ENCODE measurements at places on chromosomes 1 and 21.

DNA sequence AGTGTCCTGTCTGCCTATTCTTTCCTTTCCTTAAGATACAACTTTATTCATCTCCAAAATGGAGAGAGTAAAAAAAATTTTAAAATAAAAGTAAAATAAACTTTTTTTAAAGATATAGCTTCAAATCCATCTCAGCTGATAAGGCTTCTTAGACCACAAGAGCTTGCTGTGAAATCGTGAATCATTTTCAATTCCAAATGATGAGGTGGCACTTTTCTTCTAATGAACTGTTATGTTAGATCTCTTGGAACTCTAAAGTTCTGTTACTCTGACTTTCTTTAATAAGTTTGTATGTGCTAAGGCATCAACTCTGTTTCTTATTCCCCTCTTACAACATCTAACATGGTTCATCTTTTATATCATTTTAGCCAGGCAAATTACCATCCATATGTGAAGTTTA, 4.5 kb downstream of the SH3GLB1 start:
- no peak for DNase-seq

GRCh38 chr1:7040969-7041695, 255.9 kb downstream of the CAMTA1 start:
- no peak for DNase-seq

DNA sequence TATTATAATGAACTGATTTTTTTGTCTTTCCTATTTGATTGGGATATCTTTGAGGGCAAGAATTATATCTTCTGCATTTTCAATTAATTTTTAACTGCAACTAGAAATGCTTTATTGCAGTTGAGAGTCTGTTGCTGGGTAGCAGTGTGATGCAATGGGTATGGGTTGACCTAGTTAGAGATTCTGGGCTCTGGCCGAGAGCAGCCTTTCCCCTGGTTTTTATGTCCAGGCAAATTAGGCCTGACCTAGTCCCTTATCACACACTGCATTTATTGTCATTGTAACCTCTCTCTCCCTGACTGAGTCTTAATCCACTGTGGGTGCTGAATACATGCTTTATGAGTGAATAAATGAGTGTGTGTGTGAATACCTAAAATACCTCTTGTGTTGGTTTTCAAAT, 206.4 kb upstream of the PTGFR start:
- DNase-seq, result peak; percentile 20

DNA sequence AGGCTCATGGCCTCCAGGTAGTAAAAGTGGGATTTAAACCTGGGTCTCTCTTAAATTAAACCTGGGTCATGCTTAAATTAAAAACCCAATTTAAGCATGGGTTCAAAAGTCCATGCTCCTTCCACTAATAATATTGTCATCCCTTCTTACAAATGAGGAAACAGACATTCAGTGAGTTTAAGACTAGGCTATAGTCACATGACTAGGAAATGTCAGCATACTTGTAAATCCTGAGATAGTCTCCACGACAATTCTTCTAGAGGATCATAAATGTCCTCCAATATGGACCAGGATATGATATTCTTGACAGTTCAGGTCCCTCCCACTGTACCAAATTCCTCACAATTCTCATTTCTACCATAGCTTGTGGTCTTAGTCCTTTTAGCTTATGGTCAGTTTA, 10.5 kb upstream of the IGFN1 start:
- DNase-seq, result no peak

- DNase-seq, result no peak
Observed at GRCh38 chr1:109199710-109200109, 14.0 kb upstream of the SARS1 start.

- DNase-seq, result peak; percentile 75
Observed at GRCh38 chr1:156060937-156061636, at the start of gene RAB25. RAB25 (plus strand) TSS chr1:156061160; CDS start chr1:156061401, 241 bp downstream.

DNA sequence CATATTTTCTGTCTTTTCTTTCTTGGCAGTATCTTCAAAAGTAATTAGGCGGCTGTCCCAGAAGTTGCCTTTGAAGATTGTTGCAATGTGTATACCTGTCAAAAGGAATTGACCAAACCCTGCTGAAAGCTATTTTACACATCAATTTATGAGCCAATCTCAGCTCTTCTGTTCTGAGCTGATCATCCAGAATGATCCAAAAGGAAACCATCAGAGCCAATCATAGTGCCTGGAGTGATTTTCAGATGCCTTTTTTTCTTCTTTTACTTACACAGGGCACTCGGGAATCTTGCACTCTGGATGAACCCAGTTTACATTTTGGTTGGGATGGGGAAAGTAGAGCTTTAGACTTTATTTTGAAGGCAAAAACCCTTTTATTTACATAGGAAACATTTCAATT, 21.8 kb upstream of the APOBEC4 start:
- DNase-seq, result no peak

GRCh38 chr1:203565049-203565448, 61.6 kb upstream of the ATP2B4 start:
- no peak for DNase-seq

DNA sequence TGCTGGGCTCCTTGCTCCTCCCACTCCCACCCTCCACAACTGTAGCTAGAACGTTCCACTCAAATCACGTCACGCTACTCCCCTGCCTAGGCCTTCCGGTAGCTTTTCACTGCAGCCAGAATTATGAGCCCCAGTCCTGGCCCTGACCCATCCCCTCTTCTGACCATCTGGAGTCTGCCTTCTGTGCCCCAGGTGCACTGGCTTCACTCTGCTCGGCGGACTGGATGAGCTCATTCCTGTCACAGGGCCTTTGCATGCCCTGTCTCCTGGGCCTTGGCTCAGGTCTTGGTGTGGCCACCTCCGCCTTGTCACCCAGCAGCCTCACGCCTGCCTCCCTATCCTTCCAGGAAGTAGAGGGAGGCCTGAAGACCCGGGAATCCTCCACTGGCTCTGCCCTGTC, 62.5 kb upstream of the ACTL8 start:
- no peak for DNase-seq

DNA sequence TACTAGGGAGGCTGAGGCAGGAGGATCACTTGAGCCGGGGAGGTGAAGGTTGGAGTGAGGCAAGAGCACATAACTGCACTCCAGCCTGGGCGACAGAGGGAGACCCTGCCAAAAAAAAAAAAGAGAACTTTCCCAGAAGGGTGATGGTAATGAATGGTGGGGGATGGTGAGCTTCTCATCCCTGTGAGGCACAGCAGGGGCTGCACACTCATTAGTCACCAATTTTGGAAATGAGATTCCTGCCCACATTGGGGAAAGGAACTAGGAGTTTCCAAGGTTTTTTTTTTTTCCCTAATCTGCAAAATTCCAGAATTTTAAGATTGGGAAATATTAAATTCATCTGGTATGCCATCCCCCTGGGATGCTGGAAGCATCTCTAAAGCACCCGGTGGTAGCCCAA, 50.2 kb upstream of the SSBP3 start:
- no peak for DNase-seq

GRCh38 chr1:50422946-50423669, at the start of gene DMRTA2:
DMRTA2 (minus strand) TSS chr1:50423443; CDS start chr1:50421536, 1,907 bp downstream.
- DNase-seq, result no peak

DNA sequence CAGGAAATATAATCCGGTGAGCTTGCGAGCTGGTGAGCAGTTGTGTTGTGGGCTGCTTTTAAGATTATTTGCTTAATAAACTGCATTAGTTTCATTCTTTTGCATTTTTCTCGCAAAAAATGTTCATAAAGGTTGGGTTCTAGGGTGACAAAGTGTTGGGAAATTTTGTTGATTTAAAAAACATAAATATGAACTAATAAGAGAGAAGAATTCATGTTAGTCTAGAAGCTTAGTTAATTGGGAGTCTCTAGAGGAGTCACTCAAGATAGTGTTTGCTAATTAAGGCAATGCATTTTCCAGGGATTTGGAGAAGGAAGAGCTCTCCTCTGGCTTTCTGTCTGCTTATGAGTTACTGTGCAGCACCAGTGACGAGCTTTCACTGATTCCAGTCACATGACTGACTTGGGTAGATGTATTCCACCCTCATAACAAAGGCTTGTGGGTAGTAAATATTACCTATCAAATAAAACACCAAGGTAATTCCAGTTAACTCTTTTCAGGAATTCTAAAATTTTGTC, 417.0 kb downstream of the PTBP2 start:
- no peak for DNase-seq

DNA sequence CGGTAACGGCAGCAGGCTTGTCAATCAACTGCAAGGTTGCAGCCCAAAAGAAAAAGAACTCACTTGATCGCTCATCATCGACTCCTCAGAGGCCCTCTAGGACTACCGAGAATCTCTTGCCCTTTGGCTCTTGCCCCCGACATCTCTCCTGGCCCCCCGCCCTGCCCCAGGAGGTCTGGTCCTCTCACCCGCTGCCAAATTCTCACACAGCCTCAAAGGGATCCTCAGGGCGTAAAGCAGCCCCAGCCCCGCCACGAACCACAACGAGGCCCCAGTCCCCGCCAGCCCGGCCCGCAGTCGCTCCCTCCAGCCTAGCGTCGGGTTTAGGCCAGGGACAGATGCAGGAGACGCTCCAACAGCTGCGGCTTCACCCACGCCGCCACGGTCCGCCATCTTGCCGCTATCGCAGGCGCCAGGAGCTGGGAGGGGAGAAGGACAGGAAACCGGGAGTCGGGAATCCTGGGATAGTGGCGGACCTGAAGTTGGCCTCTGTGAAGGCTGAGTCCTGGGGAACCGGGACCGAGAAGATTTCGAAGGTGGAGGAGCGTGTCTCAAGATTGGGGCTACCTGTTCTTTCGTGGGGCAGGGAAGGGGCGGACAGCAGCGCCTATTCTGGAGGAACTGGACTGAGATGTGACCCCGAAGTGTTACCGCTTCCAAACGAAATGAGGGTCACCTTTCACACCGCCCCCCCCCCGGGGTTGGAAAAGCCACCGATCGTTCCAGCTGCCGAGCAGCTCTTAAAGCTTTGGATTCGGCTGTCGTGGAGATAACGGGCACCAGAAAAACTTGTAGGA, at the start of gene ST7L:
Gene ST7L (minus strand): TSS at position 421 of the 797 bp plus-strand sequence. CDS start 28 bp downstream, at position 393.
- peak; percentile 75 for DNase-seq

DNA sequence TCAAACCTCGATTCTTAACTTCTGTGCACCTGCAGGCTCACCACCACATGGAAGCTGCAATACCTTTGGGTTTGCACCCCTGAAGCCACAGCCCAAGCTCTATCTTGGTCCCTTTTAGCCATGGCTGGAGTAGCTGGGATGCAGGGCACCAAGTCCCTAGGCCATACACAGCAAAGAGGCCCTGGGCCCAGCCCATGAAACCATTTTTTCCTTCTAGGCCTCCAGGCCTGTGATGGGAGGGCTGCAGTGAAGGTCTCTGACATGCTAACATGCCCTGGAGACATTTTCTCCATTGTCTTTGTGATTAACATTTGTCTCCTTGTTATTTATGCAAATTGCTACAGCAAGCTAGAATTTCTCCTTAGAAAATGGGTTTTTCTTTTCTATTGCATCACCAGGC, 79.2 kb downstream of the PRRX1 start:
- DNase-seq, result no peak

GRCh38 chr1:20383631-20384030, 93.0 kb downstream of the VWA5B1 start:
- no peak for DNase-seq

- no peak for DNase-seq
Observed at GRCh38 chr1:47646676-47647075, 208.8 kb downstream of the FOXD2 start.

GRCh38 chr1:193325042-193325441, 138.6 kb upstream of the B3GALT2 start:
- no peak for DNase-seq

DNA sequence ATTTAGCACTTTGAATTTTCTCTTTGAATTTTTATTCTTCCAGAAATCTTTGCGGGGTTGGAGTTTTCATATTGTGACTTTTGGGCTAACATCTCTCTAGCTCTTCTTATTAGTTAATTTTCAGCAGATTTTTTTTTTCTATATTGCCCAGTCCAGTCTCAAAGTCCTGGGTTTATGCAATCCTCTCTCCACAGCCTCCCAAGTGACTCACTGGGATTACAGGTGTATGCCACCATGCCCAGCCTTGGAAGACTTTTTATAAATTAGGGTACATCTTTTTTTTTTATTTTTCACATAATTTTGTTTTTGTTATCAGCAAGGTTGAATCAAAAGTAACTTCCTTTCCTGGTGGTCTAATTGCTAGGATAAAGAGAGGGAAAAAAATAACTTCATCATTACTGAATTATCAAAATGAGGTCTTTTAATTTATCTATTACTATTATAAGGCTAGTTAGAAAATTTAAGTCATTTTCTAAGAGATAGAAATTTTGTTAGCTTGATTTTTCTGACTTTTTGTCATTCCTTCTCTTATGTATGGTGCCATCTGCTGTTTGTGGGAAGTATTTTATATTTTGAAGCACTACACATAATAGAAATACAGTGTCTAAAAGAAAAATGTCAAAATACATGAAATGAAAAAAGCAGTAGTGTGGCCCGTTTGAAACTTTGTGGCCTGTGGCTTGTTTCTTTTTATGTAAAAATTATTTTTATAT, 273.4 kb upstream of the CACYBP start:
- no peak for DNase-seq

GRCh38 chr1:43529206-43529731, 1.4 kb upstream of the PTPRF start:
- peak; percentile 78 for DNase-seq

GRCh38 chr21:31921079-31921478, 48.3 kb downstream of the HUNK start:
- no peak for DNase-seq

DNA sequence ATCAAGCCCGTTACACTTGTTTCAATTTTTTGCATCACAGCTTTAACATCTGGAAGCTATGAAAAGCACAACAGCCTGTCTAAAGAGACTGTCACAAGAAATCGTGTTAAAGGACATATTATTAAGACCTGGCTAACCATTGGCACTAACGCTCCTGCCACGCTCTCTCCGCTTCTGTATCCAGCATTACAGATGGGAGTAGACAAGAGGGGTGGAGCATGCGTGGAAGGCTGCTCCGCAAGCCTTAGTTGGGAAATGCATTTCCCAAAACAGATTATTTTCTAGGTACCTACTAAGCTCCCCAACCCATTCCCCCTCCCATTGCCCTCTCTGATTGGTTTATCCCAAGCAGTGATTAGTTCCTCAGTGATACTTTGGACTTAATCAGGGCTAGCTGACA, 72.4 kb downstream of the NTNG1 start:
- DNase-seq, result no peak

DNA sequence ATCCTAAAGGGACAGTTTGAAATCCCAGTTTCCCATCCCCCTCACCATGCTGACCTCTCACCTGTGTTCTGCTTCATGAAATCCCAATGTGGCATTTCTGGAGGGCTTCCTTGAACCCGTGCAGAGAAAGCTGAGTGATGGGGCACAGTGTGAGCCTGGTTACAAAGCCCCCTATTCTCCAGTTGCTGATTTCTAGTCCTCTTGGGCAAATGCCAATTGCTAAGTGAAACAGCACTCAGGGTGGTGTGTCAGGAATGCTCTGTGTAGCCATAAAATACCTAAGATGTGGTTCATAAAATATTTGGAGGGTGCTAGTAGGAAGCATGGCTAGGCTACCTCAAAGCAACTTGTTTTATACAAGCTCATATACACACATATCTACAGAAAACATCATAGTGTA, 32.0 kb downstream of the SUSD4 start:
- DNase-seq, result no peak

All from pancreas (tissue), 10 donors.